NCI-H2081 treated with DMSO at 0.1 percent for 48 hours (cell line): ENCODE measurements at places on chromosomes 1 and 21.
A peak's percentile ranks its signal among the peaks of the same experiment; 100 is the strongest.

- no peak for DNase-seq
These were observed 61.5 kb downstream of the KIAA0040 start for GRCh38 chr1:175131095-175131494.

DNA sequence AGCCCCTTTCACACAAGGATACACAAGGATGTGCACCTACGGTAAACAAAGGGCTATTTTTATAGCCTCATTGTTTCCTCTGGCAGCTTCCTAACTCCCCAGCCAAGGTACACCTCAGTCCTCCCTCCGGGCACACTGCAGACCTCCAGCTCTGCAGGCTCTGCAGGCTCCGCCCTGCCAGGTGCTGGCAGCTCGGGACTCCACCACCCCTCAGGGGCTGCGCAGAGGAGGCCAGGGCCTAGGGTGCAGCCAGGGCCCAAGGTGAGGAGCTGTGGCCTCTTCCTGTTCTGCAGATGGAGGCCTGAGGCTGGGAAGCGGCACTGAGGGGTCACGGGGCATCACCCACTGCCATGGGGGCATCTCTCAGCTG lies 19.8 kb upstream of the CLSTN1 start:
- peak; percentile 91 for DNase-seq

- no peak for DNase-seq
These were observed 73.8 kb downstream of the TUT4 start for GRCh38 chr1:52479076-52479475.

DNA sequence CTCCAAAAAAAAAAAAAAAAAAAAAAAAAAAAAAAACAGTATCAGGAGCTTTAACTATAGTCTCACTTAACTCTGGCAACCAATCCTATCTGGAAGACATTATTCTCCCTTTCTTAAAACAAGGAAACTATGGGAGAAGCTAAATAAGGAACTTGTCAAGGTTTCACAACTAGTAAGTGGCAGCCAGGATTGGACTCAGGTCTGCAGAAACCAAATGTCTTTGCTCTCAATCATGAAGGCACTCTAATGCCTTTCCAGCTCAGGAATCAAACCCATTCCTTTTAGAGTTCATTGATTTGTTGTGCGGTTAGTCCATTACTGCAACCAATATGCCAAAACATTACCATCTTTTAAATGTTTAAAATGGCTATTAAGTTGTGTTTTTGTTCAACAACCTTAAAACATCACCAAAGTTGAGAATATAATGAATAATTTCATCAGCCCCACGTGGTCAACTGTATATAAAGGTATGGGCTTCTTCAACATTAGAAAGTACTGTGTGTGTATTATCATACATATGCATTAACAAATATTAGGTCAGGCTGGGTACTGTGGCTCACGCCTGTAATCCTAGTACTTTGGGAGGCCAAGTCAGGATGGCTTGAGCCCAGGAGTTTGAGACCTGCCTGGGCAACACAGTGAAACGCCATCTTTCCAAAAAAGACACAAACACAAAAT lies 1.5 kb downstream of the EPRS1 start:
- no peak for DNase-seq

DNA sequence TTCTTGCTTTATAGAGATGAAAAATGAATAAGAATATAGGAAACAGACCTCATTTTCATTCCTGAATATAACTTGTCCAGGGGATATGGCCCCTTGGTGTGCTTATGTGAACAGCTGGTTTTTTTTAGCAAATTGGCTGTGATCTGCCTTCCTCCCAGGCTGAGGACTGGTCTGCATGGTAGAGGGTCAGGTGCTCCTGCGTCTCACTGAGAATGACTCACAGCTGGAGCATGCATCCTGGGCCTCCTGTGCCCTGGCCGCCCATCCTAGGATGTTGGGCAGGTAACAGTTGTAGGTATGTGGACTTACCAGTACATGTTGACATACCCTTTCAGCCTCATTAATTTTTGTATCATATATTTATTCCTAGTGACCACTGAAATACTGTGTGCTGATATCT lies 29.8 kb downstream of the AGT start:
- DNase-seq = no peak
